ENCODE measurements at places on chromosomes 6 and 20.

DNA sequence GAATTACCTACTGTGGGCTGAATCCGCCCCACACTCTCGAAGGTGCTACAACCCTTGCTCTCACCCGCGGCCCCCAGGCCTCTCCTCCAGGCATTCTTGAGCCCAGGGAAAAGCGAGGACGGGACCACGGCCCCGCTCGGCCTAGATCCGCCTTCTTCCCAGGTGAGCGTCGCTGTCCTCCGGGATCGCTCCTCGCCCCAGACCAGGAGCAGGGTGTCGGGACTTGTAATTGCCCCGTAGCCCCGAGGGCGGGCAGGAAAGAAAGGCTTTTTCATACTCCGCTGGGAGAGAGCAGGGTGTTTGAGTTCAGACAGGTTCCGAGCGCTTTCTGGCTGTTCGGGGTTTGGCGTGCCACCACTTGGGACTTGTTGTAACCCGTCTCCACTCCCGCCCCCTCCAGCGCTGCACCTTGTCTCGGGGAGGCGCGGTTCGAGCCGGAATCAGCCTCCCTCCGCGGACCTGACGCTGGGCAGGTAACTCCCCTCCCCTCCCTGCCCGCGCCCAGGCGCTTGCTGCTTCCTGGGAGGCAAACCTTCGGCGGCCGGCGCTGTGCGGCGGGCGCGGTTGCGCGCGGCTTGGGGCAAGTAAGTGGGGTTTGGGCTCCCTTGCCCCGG lies at the start of gene FAM83B:
Gene FAM83B, plus strand, starts transcription at position 529 of the 614 bp plus-strand sequence. CDS start 23,476 bp downstream, outside the sequence.
- DNase-seq = no peak

DNA sequence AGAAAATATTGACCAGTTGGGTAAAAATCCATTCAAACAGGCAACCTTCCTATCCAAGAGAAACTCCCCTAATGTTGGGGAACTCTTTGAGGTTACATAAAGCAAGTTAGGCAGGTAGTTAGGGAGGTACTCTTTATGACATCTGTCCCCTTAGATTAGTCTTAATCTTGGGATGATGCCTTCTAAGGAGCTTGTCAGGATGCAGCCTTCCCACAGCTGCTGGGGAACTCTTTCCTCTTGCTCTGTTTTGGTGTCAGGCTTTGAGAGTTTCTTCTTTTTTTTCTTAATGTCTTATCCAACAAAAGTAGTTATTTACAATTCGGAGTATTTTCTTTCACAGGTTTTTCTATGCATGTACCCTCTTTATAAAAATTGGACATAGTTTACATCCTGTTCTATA lies 194.8 kb downstream of the CDKAL1 start:
- DNase-seq = no peak

DNA sequence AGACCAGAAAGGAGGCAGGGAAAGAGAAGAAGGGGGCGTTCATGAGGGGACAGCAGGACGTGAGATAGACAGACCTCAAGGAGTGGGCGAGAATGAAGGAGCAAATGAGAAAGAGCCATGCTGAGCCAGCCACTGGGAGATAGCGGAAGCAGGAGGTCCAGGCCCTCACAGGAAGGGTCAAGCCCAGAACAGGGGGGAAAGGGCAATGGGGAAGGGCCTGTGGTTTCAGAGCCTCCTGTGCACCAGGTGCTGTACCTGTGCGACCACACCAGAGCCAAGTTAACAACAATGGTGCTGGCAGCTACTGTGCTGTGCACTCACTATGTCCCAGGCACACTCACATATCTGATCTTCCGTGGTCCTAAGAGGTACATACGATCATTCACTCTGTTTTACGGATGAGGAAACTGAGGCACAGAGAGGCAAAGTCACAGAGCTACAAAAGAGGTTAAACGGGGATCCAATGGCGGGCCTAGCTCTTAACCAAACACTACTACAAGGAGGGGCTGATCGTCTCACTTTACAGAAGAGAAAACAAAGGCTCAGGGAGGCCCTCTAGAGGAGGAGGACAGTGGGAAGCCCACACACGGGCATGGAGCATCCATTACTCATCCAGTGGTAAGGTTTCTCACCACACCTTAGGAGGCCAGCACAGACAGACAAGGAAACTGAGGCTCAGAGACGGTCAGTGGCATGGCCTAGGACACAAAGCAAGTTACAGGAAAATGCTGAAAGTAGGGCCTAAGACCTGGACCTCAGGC lies 129.1 kb downstream of the PREX1 start:
- no peak for DNase-seq

- no peak for DNase-seq
Measured at GRCh38 chr6:3981917-3982316, 97.0 kb downstream of the FAM217A start.

DNA sequence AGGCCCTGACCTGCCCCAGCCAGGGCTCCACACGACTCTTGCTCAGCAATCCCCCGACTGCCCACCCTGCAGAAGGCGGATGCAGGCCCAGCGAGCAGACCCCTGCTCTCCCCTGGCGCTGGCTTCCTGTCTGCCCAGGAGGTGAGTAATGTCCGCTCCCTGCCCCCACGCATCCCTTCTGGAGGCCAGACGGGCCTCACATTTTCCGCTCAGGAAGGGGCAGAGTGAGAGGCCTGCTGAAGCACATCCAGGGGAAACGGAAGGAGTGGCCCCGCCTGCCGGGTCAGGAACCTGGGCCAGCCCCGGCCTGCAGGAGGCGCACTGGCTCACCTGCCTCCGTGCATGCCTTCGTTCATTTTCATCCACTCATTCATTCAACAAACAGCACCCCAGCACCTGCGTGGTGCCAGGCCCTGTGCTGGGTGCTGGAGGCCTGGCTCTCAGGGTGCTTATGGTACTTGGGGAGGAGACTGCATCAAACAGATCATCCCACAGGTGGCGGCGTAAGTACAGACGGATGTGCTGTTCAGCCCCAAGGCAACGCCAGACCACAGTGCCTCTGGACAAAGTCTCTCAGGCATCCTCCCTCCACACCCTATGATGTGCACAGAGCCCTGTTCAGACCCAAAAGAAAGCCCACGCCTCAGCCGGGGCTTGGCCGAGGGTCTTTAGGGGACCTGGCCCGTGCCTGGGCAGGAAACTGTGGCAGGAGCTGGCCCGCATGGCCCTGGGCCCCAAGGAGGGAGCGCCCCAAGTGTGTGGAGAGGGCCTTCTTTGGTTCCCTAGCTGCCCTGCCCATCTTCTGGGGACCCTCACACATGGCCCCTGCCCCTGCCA lies 112.1 kb downstream of the ASXL1 start:
- no peak for DNase-seq

DNA sequence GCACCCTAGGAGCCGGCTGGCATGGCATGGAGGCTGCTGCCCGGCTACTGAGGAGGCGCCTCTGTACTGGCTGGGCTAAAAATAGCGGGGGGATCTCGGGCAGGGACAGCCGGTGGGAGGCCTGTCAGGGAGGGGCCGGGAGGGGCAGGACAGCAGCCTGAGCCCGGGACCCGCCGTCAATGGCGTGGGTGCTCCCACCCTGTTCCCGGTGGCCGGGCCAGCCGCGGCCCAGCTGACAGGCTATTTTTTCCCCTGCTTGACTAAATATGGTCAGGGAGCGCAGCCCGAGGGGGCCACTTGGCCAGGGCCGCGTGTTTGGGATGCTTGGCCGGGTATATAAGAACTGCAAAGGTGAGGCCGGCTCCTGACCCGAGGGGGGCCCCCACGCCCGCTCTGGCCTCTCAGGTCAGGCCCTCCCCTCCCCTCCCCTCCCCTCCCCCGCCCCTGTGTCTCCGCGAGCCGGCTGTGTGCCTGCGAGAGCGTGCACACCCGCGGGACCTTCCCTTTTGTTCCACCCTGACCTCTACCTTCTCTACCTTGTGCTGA lies 74.4 kb upstream of the GATA5 start:
- no peak for DNase-seq

DNA sequence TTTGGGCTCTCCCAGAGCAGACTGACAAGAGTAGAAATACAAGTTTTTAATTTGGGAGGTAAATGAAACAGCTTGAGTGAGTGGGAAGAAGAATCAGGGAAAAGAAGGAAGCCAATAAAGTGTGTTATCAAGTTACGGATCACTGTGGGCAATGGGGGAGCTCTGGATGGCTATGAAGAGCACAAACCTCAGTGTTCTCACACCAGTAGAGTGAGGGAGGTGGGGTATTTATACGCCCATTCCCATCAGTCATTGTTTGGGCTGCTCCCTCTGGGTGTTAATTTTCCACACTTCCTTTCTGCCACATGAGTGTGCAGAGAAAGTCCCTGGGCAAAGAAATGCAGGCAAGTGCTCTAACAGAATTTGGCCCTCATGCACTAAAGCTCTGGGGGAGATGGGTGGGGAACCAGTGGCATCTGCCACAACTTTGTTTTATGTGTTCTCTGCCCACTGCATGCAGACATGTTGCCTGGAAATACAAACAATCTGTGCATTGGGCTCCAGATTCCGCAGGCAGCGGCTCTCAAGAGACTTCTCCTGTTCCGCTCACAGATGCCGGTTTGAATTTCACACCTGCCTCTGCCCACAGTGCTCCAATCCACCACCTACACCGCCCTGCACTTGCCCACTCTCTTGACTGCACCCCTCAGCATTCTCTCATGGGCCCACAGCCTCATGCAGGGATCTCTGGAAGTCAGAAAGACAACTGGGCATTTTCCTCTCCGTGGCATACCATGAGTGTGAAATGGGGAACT lies 211.1 kb upstream of the RNF24 start:
- DNase-seq = no peak

DNA sequence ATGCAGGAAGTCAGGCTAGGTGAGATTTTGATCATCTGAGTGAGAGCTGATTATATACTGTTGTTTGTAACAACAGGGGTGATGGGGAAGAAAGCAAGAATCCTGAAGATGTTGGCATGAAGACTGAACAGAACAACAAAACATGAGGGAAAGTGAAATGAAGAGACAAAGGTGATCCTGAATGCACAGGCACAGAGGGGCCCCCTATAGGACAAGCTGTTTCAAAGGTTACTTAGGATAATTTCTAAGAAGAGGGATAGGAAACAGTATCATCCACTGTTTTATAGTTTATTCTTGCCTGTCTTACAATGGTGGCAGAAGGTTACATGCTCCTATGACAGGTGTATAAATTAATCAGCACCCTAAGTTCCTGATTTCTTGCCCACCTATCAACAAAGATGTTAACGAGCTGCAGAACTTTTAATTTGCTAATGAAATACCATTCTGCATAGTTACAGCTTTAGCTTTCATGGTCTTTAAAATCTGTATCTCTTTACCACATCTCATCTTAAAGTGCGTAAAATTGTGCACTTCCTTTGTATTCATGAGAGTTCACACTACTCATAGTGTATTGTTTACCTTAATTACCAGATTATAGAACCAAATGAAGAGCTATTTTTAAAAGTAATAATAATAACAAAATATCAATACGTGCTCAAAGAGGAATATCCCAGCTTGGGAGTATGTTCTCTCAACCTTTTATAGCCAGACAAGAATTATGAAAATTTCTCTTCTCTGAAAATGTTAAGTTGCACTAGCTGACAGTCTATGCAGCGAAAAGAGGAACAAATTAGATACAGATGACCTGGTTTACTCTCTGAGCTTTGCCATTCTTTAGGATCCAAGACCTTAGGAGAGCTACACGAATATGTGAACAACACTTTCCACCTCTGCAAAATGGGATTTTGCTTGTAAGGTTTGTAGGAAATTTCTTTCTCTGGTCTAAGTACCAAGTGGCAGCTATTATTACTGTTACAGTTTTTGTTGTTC lies 192.5 kb downstream of the EDN1 start:
- DNase-seq = no peak

- DNase-seq = no peak
Measured at GRCh38 chr6:109186012-109186411, 90.7 kb downstream of the CEP57L1 start.
